Amniotic epithelial cell (primary cell): ENCODE measurements at places on chromosomes 2 and 18.

DNA sequence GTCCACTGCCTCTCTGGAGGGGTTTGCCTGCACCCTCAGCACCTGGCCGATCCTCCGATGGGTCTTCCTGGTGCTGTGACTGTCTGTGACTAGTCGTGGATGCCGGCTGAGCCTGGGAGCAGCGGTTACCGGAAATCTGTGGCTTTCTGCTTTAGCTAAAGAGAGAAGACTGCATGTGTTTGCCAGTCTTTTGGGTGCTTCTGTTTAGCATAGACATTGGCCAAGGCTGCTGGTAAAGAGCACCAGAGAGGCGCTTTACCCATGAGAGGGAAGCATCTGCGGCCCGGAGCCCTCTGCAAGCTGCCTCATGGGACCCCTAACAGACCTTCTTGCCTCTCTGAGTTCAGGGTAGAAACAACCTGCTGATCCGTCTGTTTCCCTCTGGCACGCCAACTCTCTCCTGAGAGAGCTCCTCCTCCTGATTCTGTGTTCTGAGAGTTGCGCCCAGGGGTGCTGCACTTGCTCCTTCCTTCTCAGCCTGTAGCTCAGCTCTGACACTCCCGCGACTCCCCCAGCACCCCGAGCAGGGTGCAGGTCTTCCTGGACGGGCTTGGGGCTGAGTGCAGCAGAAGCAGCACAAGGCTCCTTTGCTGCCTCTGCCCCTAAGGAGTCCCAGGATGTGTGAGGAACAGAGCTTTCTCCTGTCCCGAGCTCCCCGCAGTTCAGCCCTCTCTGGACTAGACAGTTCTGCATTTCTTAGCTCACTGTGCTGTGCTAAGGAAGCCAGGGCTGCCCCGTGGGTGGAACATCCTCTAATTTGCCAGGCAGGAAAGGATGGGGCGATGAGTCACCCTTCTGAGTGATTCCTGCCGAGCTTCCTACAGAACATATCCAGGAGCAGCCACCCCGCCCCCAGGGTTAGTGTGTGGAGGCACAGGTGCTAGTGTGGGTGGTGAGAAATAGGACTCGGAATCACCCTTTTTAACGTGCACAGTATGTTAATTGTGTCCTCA lies 203.2 kb downstream of the SH3RF3 start:
- peak; percentile 96 for DNase-seq

DNA sequence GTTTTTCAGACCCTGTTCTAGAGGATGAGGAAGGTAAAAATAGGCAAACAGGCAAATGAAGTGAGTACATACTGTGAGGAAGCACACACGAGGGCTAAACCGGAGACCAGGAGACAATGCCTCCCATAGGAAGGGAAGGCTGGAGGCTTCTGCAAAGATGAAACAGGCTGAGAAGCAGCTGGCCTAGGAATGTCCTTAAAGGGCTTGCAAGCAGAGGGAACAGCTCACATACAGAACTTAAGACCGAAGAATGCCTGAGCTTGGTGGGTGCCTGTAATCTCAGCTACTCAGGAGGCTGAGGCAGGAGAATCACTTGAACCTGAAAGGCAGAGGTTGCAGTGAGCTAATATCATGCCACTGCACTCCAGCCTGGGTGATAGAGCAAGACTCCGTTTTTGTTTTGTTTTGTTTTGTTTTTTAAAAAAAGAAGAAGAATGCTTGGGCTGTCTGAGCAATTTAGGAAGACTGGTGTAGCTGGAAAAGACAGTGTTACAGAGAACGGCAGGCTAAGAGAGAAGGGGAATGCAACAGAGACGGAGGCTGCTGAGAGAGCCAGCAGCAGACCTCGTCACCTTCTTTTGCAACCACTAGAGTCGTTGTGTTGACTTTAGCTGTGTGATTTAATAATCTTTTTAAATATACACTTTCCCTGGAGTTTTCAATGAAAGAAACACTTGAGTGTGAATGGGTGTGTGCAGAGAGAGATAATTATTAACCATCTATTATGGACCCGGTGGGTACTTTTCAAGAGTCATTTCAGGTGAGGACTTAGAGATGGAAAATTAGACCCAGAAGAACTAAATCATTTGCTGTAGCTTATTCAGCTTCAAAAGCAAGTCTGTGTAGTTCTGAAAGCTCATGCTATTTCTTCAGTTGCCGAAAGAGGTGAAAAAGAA lies 232.8 kb downstream of the GALR1 start:
- DNase-seq: no peak

DNA sequence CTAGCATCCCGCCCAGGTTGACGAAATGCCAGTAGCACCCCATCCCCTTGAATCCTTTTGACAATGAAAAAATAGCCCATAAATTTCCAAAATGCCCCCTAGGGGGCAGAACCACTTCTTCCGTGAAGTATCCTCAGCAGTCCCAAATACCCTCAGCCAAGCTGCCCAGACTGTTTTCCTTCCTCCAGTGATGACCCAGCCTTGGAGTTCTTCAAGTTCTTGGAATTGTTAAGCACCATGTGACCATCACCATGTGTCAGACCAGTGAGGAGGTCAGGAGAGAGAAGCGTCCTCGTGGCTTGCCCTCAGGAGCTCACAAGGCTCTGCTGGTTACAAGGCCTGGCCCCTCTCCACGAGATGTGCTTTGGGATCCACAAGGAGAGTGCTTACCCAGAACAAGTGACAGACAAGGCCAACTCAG lies 1.4 kb upstream of the SLC23A3 start:
- DNase-seq: peak; percentile 95

DNA sequence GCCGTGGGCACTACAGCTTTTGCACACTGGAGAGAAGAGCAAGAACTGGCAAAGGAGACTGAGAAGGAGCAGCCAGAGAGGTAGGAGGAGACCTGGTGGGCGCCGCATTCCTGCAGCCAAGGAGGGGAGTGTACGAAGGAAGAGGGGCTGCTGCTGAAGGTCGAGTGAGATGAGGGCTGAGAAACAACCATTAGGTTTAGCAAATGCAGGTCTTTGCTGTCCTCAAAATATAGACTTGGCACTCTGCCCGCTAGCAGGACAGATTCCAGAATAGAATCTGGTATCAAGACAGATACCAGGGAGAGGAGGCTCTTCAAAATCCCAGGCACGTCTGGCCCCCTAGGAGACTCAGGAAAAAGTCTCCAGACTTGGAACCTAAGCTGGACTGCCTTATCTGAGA lies 83.0 kb downstream of the TGOLN2 start:
- DNase-seq: no peak

DNA sequence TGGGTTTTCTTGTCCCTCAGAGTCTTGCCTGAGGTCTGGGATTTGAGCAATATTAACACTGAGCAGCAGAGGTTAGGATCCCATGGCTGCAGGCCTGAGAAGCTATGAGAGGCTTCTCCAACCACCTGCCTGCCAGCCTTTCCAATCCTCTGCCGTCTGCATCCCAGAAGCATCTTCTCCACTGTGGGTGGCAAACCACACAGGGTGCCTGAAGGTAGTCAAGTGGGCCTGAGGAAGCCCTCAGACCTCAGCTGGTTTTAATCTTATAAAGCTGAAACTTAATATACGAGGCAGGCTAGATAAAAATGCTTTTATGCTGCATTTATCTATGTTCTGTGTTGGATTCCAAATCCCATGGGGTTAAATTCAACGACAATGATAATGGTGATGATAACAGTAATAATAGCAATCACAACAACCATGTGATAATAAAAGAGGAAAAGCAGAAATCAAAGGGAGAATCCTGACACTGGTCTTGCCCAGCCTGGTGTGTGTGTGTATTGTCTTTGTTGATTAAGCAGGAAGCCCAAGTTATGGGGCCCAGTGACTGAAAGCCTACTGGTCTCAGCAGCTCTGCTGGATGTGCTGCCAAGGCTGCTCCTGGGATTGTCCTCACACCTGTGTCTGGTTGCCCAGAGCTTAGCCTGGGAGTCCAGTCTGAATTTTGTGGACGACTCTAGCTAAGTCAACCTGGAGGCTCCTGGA lies 59.7 kb upstream of the LDAH start:
- DNase-seq: no peak

GRCh38 chr2:79820281-79820680 lies 307.4 kb downstream of the CTNNA2 start:
- no peak for DNase-seq

- no peak for DNase-seq
Measured at GRCh38 chr18:48640566-48641270, 101.9 kb downstream of the CTIF start.

- DNase-seq: no peak
Measured at GRCh38 chr2:1858733-1859132, 114.4 kb upstream of the PXDN start.

- no peak for DNase-seq
Measured at GRCh38 chr2:224601923-224602322, 16.8 kb upstream of the CUL3 start.

GRCh38 chr18:62660691-62661090 lies 54.6 kb upstream of the PHLPP1 start:
- no peak for DNase-seq

DNA sequence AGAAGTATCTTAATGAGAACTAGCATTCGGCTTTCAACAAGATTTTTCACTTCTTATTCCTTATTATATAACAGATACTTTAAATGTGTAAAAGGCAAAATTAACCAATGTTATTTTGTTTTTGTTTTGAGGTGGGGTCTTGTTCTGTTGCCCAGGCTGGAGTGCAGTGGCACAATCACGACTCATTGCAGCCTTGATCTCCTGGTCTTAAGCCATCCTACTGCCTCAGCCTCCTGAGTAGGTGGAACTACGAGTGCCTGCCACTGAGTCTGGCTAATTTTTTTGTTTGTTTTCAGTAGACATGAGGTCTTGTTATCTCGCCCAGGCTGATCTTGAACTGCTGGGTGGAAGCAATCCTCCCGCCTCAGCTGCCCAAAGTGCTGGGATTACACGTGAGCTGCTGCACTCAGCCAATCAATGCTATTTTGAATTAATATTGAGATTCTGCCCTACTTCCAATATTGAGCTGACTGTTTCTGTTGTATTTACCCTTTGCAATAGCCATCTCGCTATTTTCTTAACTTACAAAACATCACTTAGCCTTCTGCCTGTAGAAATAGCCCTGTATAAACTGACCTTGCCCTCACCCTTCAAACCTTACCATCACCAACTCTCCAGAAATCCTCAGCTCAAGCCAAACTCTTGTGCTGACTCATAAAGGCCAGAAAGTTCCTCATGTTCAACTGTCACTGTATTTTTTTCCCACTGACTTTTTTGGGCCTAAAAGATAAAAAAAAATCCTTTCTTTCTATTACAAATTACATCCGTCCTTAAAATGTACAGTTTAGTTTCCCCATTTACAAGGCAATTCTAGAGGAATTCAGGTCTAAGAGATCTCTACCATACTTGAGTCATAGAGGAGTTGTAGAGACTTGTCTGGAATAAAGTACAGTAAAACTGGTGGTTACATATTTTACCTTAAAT lies 94.3 kb downstream of the OLA1 start:
- peak; percentile 86 for DNase-seq

DNA sequence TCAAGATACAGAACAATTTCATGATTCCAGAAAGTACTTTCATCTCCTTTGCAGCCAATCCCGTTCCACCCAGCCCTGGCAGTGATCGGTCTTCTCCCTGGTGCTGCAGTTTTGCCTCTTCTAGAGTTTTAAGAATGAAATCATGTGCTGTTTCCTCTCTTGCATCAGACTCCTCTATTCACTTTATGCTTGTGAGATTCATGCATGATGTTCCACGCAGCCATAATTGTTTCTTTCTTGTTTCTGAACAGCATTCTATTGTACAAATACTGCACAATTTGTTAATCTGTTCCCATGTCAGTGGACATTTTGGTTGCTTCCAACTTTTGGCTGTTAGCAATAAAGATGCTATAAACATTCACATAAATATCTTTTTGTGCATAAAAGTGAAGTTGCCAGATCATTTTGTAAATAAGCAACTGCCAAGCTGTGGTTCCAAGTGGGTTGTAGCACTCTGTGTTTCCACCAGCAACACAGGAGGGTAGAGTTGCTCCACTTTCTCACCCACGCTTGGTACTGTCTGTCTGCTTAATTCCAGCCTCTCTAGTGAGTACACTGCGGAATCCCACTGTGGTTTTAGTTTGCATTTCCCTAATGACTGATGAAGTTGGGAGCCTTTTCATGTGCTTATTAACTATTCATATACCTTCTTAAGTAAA lies 104.5 kb downstream of the TWIST2 start:
- no peak for DNase-seq

GRCh38 chr2:181690860-181691259 lies 10.5 kb upstream of the NEUROD1 start:
- DNase-seq: no peak

DNA sequence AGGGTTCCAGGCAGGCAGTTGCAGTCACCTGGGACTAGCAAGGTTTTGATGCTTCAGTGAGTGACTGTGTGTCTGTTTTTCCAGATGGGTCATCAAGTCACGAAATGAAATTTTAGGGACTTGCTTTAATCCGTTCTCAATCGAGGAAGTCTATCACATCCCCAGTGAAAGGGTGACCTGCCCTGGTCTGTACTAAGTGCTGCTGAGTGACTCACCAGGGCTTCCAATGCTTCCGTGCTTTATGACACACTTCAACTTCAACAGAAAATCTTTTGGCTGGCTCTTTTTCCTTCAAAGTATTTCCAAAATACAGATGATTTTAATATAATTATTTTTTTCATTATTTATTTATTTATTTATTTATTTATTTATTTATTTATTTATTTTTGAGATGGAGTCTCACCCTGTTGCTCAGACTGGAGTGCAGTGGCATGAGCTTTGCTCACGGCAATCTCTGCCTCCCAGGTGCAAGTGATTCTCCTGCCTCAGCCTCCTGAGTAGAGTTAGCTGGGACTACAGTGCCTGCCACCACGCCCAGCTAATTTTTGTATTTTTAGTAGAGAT lies 18.4 kb downstream of the TFCP2L1 start:
- no peak for DNase-seq

GRCh38 chr2:10164601-10165000 lies 42.1 kb downstream of the RRM2 start:
- no peak for DNase-seq

- peak; percentile 62 for DNase-seq
Measured at GRCh38 chr18:49858309-49859020, 45.1 kb upstream of the ACAA2 start.

- DNase-seq: no peak
Measured at GRCh38 chr18:45412577-45412976, 202.7 kb upstream of the SLC14A2 start.

DNA sequence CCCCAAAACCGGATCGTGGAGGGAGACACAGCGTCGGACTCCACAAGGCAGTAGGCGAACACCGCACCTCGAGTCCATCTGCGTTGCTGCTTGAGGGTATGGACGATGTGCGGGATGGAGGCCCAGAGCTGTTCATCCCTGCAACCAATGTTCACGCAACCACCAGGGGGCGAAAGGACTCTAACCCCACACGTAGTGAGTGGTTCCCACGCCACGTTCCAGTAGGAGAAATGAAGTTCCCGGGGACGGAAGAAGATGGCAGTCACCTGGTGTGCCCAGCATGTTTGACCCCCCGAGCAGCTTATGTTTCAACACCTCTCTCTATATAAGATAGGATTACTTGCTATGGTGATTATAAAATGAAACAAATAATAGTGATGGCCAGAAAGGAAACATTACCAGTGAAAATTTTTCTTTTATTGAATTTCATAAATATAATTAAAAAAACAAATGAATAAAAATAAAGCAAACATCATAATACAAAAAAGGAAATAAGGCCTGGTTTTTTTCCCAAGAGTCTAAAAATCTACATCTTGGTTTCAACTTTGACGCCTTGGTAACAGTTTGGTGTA lies 184.3 kb downstream of the SH3BP4 start:
- peak; percentile 72 for DNase-seq

GRCh38 chr18:24341361-24341760 lies 56.3 kb downstream of the OSBPL1A start:
- DNase-seq: no peak
